Peyer's patch (tissue), 4 donors: ENCODE measurements at places on chromosomes 6 and 20.

DNA sequence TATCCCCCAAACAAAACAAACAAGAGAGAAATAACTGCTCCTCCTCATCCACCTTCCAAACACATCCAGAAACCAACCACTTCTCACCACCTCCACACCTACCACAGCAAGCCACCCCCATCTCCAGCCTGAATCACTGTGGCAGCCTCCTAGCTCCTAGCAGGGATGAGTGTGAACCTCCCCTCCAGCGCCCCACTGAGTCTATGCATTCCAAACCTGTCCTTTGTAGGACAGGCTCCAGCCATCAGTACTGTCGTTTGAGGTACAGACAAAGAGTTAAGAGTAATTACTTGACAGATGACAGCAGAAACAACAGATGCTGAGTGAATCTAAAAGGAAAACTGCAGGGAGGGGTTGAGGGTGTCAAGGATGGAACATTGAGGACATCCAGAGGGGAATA lies 2.4 kb downstream of the METTL24 start:
- no peak overlapping the region for H3K27ac ChIP-seq
- H3K4me3 ChIP-seq, result no peak overlapping the region
- H3K4me1 ChIP-seq, result peaks cover 15% of the 10 kb centered on the region

DNA sequence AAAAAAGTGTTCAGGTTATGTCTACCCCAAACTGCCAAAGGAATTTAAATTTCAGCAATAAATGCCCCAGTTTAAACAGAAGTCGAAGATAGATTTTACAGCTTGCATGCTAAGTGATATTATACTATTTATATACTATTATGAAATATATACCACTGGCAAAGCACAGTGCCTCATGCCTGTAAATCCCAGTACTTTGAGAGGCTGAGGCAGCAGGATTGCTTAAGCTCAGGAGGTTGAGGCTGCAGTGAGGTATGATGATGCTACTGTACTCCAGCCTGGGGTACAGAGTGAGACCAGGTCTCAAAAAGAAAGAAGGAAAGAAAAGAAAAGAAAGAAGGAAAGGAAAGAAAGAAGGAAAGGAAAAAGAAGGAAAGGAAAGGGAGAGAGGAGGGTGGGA lies 102.1 kb downstream of the MTFR2 start:
- DNase-seq, result no peak
- no peaks in the 10 kb centered on the region for H3K36me3 ChIP-seq
- no peaks in the 10 kb centered on the region for H3K27me3 ChIP-seq
- no peaks in the 10 kb centered on the region for H3K4me1 ChIP-seq
- H3K27ac ChIP-seq, result no peak overlapping the region

GRCh38 chr6:53014063-53014462 lies 19.0 kb upstream of the GSTA4 start:
- no peaks in the 10 kb centered on the region for H3K4me1 ChIP-seq
- no peak overlapping the region for H3K27ac ChIP-seq
- no peak overlapping the region for H3K4me3 ChIP-seq
- no peaks in the 10 kb centered on the region for H3K27me3 ChIP-seq

DNA sequence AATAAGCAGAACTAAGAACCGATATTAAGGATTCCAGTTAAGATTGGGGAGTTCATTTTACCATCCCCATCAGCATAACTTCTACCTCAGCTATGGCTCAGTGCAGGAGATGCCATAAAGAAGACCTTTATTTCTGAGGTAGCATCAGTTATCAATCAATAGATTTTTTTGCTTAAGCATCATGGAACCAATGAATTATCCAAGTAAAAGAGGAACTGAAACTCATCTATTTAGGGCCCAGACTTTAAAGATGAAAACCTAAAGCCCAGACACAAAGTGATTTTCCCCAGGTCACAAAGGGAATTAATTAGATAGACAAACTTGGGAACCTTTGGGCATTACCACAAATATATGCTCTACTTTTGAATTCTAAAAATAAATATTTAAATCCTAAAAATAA lies 59.2 kb upstream of the TINAG start:
- H3K36me3 ChIP-seq, result no peaks in the 10 kb centered on the region
- H3K4me3 ChIP-seq, result no peak overlapping the region
- H3K4me1 ChIP-seq, result no peaks in the 10 kb centered on the region
- no peak for DNase-seq
- H3K27ac ChIP-seq, result no peak overlapping the region
